ENCODE measurements at places on chromosomes 3 and 15.

- DNase-seq = peak; percentile 34
Observed at GRCh38 chr3:172153335-172153861, 114.0 kb downstream of the FNDC3B start.

- no peak for DNase-seq
Observed at GRCh38 chr15:84911879-84912660, 27.6 kb downstream of the SLC28A1 start.

GRCh38 chr15:79212589-79213157, 69.8 kb upstream of the ANKRD34C start:
- no peak for DNase-seq

DNA sequence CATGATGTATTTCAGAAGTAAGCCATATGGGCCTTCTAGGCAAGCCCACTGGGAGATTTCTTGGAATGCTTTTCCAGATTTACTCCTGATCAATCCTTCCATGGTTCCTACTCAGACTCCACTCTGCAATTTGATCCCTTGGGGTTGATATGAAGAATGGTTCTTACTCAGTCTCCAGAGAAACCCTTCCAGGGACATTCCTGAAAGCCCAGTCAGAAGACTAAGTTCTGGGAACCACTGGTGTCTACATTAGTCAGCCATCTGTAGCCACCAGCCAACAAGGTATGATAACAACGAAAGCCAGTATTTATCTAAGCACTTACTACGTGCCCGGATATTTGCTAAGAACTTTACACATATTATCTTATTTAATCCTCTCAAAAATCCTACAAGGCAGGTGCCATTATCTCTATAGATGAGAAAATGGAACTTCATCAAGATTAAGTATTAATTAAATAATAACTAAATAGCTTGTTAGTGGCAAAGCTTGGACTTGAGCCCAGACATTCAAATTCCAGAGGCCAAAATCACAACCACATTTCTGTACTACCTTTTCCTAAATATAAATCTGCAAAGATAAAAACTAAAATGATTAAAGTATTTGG, 32.7 kb downstream of the ZNF385D start:
- no peak for DNase-seq

- DNase-seq = no peak
Observed at GRCh38 chr15:76065245-76065644, 5.5 kb downstream of the TMEM266 start.

GRCh38 chr3:63992516-63993209, 30.6 kb downstream of the PSMD6 start:
- DNase-seq = no peak

- no peak for DNase-seq
Observed at GRCh38 chr3:196280689-196281440, 6.7 kb downstream of the PCYT1A start.

GRCh38 chr15:83582381-83582780, 71.5 kb upstream of the ADAMTSL3 start:
- no peak for DNase-seq

- DNase-seq = no peak
Observed at GRCh38 chr3:169871129-169871886, 1.6 kb upstream of the LRRC31 start.

- no peak for DNase-seq
Observed at GRCh38 chr15:86852741-86853140, 773.1 kb downstream of the AGBL1 start.

DNA sequence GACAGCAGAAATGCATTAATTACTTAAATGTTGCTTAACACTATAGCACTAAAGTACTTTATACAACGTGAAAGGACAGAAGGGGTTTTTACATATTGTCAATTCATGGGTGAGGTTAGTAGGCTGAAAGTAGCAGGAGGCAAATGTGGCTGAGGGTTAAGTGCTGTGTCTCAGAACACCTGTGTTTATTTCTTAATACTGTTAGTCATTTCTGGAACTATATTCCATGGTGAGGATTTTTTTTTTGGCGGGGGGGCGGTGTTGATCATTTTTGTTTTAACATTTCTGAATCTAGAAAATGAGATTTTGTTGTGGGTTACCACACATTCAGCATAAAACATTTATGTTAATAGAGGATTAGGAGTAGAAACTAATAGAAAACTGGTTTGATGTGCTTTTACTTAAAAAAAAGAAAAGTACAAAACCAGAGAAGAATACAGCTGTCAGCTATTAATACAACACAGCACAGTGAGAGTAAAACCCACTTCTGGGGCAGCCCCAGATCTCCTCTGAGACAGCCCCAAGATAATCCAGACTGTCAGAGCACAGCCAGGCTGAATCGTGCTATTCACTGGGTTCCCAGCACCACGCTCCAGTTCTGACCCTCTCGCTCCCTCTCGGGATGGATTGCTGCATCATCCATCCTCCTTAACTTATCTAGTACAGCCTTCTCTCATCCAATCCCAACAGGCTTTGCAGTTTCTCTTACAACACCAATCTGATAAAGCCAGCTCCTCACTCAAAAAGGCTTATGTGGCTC, 307.7 kb downstream of the TUSC7 start:
- DNase-seq = no peak

DNA sequence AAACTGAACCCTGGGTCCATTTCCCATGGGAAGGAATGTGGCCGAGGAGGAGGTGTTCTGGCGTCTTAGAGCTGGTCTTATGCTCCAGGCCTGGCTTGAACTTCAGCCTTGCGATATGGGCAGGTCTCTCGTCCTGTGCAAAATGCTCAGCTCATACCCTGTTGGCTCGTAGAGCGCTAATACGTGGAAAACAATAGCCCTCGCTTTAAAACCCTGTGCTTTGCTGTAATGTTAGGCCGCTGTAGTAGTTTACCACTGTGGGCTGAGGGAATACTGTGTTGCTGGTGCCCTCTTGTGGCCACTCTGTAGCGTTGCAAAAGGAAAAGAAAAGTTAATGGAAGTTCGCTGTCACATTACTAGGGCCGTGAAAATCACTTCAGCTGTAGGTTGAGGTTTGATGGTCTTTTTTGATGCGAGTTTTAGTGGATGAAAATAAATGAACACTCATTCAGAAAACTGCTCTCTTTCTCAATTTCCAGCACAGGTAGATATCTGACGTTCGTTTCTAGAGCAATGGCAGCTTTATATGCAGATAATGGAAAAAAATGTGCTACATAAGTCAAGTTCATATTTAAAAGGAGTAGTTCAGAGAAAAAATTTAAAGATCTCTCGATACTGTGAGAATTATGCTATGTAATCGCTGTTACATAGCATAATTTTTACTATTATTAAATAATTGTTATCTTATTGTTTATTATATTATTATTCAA, 92.9 kb downstream of the MCTP2 start:
- DNase-seq = no peak

DNA sequence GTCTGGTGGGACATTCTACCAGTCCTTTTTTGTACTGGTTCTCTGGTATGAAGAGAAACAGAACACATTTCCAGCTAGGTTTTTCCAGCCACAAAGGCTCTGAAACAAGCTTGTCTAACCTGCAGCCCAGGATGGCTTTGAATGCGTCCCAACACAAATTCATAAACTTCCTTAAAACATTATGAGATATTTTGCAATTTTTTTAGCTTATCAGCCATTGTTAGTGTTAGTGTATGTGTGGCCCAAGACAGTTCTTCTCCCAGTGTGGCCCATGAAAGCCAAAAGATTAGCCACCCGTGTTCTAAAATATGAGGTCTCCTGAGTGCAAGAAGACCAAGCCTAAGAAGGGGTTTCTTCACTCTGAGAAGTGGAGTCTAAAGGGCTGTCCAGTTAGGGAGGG, 18.4 kb upstream of the TIMP4 start:
- no peak for DNase-seq

DNA sequence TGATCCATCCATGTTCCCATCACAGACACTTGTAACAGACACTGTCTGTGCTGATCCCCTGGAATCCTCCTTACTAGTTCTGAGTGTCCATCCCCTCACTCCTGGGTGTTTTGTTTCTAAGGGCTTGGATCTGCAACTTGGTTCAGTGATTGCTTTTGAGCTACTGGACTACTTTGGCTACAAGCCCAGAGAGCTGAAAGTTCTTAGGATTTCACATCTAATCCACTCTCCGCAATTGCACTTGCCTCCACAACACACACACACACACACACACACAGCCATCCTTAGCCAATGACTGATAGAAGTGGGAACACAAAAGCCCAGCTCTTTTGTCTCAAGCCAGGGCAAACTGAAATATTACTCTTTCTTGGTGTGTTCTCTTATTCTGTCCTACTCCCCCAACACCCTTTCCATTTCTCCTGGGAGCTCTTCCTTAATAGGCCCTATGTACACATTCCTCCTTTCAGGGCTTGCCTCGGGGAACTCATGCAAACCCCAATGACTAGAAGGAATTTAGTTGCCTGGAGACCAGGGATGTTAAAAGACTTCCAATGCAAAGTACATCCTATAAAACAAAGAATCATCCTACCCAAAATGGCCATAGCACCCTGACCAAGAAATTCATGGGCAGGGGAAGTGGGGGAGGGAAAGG, 206.1 kb upstream of the UBE2E2 start:
- DNase-seq = no peak

DNA sequence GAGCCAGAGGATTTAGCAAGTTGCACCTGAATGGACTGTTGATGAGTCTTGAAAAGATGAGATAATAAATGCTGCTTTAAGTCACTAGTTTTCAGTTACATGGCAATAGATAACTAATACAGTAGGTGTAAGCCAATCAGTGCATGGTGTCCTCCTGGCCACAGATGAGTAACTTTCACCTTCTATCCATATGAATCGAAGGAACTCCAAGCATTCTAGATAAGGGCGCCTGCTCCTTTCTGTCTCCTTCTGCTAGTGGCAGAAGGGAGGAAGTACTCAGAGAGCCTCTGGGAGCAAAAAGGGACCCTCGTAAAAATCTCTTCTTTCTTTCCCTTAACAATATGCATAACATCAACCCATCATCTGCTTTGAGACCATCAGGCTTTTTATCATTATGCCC, 37.3 kb downstream of the TM6SF1 start:
- no peak for DNase-seq

GRCh38 chr3:58857402-58857801, 190.8 kb upstream of the FAM3D start:
- no peak for DNase-seq

DNA sequence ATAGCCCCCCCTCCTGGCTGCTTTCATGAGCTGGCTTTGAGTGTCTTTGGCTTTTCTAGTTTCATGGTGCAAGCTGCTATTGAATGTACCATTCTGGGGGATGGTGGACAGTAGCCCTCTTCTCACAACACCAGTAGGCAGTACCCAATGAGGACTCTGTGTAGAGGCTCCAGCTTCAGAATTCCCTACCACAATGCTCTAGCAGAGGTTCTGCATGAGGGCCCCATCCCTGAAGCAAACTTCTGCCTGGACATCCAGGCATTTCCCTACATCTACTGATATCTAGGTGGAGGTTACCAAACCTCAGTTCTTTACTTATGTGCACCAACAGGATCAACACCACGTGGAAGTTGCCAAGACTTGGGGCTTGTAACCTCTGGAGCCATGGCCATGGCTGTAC, 1742.9 kb downstream of the SI start:
- no peak for DNase-seq

GRCh38 chr15:44633603-44634002, 29.9 kb downstream of the SPG11 start:
- DNase-seq = no peak

DNA sequence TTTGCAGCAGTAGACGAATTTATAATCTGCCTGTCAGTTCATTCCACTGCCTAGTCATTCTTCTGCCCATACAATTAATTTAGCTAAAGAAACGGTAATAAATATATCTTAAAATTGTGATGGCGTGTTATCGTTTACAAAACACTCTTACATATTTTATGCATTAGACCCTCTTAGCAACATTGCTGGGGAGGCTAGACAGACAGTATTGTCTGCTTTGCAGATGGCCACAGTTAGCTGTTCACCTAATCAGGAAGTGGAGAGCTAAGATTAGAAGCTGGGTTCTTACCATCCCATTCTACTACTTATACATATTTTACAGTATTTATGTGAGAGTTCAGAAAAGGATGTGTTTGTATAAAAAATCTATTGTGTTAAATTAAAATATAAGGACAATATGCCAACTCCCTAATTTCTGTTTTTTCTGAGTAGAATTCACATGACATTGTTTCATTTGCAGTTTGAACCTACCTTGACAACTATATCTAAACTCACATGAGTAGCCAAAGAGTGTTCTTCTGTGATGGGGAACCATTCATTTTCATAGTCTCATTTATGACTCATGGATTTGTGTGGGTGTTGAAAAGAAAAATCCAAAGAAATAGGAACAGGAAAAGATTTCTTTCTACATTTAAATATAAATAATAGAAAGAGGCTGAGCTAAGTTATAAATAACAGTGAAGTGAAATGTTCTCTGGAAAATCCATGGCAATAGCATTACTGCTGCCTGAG, 41.7 kb upstream of the C3orf80 start:
- DNase-seq = no peak

DNA sequence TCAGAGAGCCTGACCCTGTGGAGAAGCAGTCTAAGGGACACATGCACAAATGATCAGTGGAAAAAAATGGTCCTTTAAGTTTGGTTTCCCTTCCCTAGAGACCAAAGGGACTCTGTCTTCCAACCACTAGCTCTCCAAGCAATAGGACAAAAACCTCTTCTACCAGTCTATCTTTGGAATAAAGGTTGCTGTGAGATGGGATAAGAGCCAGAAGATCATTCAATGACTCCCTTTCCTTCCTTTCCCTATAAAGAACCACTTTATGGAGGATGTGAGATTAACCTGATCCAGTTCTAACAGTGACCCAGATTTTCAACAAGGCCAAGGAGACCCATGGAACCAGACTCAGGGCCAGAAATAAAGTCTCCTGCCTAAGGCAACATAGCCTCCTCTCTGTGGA, 74.8 kb downstream of the DHX30 start:
- no peak for DNase-seq

DNA sequence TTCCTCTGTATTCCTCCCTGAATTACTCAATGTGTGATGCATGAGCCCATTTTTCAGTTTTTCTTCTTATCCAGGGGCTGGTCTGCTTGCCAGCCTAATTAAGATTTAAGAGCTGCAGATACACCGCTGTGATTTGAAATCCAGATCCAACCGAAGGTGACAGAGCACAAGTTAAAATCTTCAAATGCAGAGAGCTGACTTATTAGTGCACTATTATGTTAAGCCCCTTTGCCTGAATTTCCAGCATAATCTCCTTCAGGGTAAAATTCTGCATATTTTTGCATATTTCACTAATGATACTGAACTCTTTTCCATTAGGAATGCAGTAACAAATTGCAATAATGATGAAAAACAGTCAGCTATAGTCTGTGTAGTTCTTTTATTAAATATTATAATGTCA, 583.6 kb downstream of the ROBO2 start:
- no peak for DNase-seq

- no peak for DNase-seq
Observed at GRCh38 chr3:45597581-45597980, 3.0 kb downstream of the LIMD1 start.

- no peak for DNase-seq
Observed at GRCh38 chr3:38022896-38023709, 6.3 kb downstream of the PLCD1 start.

- no peak for DNase-seq
Observed at GRCh38 chr15:62676891-62677290, 365.7 kb upstream of the TPM1 start.

DNA sequence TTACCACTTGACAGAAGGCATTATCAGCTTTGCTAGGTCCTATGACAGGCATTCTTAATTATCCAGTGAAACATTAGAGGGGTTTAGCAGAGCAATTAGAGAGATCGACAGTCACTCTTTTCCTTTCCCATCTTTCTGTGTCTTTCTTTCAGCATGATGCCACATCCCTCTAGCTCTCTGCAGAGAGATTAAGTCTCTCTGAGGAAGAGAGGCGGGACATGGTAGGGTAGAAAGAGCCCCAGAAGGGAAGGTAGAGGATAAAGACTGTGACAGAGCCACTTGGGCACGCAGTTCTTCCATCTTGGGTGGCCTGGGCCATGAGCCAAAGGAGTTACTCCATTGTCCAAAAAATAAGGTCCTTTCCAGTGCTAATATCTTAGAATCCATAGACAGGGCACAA, 55.8 kb downstream of the HHLA2 start:
- DNase-seq = no peak
